Mucosa of gallbladder (tissue), 1 donor: ENCODE measurements at places on chromosomes 1 and 21. TPM values are rescaled to one million over a fixed set of nuclear protein-coding genes. Genes with fewer than 3 reads are reported as not detected.

GRCh38 chr1:68268896-68269483 is 36.7 kb upstream of the WLS start:
- no peak for DNase-seq

DNA sequence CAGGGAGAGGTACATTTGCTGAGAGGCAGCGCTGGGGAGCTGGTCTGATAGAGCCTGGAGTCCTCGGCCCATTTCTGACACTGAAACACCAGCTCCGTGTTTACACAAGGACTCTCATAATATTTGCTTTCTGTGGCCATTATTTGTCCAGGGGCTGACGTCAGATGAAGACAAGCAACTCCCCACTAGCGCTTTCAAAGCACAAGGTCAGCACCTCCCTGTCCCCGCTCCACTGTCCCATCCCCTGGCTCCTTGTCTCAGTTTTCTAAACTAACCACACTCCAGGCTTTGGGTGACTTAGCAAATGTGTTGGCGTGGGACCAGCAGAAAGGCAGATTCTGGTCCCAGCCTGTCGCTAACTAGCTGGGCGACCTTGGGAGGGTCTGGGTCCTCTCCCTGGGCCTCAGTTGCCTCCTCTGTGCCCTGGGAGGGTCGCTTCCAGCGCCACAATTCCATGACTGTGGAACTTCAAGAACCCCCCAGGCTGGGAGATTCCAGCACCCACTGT is 37.4 kb upstream of the ZBTB40 start:
- peak; percentile 88 for DNase-seq

DNA sequence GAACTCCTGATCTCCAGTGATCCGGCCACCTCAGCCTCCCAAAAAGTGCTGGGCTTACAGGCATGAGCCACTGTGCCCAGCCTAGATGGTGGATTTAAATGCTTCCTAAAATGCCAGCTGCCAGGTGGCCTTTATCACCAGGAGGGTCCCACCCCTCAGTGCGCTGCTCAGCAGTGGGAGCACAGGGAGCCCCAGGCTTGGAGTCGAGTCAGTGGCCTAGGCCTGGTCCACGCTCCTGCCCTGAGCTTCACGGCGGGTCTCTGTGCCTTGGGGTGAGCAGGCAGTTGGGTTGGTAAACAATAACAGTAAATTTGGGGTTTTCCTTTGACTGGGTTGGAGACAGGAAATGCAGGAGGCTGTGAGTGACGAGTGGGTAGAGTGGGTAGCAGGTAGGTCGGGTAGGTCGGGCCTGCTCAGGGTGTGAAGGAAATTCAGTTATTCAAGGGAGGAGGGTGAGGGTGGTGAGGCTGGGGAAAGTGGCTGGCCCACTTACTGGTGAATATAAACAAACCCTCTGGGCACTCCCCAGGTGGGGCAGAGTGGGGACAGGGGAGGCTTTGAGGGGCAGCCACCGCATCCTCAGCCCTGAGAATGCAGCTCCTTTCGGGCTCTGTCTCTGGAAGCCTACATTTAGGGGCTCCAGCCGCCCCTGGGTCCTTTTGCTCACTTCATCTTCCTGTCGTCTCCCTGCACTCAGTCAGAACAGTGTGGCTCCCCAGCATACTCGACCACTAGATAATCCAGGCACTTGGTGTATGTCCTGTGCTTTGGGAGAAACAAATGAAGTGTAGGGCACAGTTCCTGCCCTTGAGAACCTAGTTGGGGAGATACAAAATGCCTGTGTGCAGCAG is 33.5 kb upstream of the IL19 start:
- no peak for DNase-seq

- DNase-seq = no peak
These were observed 14.8 kb upstream of the S1PR1 start for GRCh38 chr1:101221945-101222429.

Gene PGBD5
- total RNA-seq = 3.5 TPM

- DNase-seq = no peak
These were observed 30.1 kb downstream of the LRRC8D start for GRCh38 chr1:89850844-89851415.

Gene NUDT4B
- total RNA-seq = 0.46 TPM

DNA sequence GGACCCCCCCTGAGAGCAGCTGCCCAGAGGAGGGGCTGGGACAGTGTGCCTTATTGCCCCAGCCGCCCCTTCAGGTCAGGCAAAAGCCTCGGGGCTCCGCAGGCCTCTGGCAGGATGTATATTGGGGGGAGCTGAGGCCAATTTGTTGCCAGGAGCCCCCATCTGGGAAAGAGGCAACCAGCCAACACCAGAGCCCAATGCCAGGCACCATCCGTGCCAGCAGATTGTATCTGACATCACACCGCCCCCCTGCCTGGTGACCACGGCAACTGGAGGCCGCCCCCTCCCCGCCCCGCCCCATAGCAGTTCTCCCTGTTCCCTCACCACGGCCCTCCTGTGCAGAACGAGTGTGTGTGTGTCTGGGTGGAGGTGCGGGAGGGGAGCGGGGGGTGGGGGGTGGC is 3.6 kb upstream of the PLEKHG5 start:
- DNase-seq = no peak

DNA sequence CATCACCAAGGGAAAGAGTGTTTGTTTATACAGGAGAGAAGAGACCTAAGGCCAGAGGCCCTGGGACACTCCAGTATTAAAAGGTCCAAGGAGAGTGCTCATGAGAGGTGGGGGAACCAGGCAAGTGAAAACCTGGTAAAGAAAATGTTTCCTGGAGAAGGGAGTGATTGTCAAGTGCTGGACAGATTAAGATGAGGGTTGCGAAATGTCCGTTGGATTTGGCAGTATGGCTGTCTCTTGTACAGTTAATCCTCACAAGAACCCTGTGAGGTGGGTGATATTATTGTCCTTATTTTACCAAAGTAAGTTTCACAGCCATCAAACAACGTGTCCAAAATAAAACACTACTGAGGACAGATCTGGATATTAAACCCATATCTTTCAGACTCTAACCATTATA is 44.2 kb downstream of the RPAP2 start:
- no peak for DNase-seq

Gene SPRR1B
- not detected for total RNA-seq

DNA sequence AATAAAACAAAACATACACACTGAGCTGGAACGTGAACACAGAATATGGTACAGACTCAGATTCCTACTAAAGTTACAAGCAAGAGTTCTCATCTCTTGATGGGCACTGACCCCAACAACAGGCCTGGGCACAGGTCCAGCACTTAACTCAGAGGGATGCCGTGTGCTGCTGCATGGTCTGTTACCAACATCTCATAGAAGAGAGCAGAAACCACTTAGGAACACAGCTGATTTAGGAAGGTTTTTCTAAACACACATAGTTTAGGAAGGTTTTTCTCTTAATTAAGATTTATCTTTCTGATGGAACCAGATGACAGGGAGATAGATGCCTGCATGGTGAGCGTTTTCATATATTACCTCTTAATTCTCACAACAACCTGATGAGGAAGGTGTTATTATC is 1.5 kb downstream of the GCLM start:
- no peak for DNase-seq

Gene LMX1A
- total RNA-seq = 0.12 TPM

GRCh38 chr1:90104941-90105538 is 110.1 kb downstream of the ZNF326 start:
- no peak for DNase-seq

Gene MYOG
- not detected for total RNA-seq

GRCh38 chr1:159266832-159267231 is 35.3 kb upstream of the FCER1A start:
- DNase-seq = no peak

- no peak for DNase-seq
These were observed 1.4 kb downstream of the CITED4 start for GRCh38 chr1:40860706-40861223.

Gene HPCA
- total RNA-seq = 1.8 TPM

- no peak for DNase-seq
These were observed 1.4 kb downstream of the PRSS38 start for GRCh38 chr1:227816750-227817446.

GRCh38 chr1:44531785-44532566 is 126.9 kb downstream of the RNF220 start:
- DNase-seq = no peak

Gene CLCA2
- total RNA-seq = not detected

Gene DPT
- total RNA-seq = 30.7 TPM

DNA sequence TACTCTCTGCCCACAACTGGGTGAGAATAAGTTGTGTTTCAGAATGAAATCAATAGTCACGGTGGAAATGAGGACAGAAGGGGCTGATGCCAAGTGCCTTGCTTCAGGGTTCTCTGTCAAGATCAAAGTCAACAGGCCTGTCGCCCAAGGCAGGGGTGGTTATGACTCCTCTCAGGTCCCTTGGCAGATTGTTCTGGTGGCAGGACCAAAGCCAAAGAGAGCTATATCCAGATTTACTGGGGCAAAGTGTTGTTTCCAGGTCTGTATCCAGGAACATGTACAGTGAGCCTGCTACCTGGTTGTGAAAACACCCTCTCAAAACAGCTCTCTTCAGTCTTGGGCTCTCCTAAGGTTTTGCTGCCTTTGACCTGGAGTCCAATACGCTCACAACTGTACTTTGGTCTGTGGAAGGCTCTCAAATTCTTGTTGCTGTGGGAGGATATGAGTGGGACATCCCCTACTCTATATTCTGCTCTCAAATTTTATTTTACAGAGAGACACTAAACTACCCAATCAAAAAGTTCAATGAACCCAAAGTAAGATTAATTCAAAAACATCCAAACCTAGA is 175.1 kb upstream of the ETV3 start:
- DNase-seq = no peak

GRCh38 chr1:212628046-212628445 is 19.5 kb downstream of the ATF3 start:
- DNase-seq = no peak

- no peak for DNase-seq
These were observed 198.6 kb downstream of the SDCCAG8 start for GRCh38 chr1:243454328-243454997.

GRCh38 chr1:38046333-38046883 is at the start of gene POU3F1:
Gene POU3F1, minus strand, starts transcription at chr1:38046793. Its CDS starts 50 bp downstream, at chr1:38046743.
- no peak for DNase-seq

GRCh38 chr1:246506367-246506673 is 759 bp downstream of the SMYD3 start:
- DNase-seq = no peak

- DNase-seq = no peak
These were observed 1.0 kb upstream of the MCOLN2 start for GRCh38 chr1:84997667-84998600.

DNA sequence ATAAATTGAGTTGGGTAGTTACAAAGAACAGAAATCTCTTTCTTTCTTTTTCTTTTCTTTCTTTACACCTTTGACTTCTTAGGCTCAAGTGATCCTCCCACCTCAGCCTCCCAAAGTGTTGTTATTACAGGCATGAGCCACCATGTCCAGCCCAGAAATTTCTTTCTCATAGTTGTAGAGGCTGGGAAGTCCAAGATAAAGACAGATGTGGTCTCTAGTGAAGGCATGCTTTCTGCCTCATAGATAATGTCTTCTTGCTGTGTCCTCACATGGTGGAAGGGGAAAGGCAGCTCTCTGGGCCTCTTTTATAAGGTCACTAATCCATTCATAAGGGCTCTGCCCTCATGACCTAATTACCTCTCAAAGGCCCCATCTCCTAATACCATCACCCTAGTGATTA is 64.0 kb upstream of the DNAJC6 start:
- no peak for DNase-seq

DNA sequence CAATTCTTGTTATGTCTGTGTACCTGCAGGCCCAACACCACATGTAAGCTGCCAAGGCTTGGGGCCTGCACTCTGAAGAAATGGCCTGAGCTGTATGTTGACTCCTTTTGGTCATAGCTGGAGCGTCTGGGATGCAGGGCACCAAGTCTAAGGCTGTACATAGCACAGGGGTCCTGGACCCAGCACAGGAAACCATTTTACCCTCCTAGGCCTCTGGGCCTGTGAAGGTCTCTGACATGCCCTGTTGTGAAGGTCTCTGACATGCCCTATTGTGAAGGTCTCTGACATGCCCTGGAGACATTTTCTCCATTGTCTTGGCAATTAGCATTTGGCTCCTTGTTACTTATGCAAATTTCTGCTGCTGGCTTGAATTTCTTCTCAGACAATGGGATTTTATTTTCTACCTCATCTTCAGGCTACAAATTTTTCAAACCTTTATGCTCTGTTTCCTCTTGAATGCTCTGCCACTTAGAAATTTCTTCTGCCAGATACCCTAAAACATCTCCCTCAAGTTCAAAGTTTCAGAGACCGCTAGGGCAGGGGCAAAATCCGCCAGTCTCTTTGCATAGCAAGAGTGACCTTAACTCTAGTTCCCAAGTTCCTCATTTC is 246.7 kb upstream of the B3GALT2 start:
- DNase-seq = no peak

- no peak for DNase-seq
These were observed 10.3 kb upstream of the FAM20B start for GRCh38 chr1:179015396-179015795.

DNA sequence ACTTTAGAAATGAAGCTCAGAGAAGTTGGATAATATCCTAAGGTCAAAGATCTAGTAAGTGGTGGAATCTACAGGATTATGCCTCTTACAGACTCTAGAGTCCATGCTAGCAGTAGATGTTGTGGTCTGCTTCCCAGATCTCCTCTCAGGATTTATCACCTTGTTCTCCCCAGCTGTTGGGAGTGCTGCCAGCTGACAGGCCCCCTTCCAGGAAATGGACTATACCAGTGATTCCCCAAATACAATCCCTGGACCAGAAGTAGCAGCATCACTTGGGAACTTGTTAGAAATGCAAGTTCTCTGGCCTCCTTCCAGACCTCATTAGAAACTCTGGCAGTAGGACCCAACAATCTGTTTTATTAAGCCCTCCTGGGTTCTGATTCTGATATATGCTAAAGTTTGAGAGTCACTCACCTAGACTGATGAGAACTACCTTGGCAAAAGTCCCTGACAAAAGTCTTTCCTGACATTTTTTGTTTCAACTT is 24.5 kb upstream of the NTNG1 start:
- DNase-seq = no peak

DNA sequence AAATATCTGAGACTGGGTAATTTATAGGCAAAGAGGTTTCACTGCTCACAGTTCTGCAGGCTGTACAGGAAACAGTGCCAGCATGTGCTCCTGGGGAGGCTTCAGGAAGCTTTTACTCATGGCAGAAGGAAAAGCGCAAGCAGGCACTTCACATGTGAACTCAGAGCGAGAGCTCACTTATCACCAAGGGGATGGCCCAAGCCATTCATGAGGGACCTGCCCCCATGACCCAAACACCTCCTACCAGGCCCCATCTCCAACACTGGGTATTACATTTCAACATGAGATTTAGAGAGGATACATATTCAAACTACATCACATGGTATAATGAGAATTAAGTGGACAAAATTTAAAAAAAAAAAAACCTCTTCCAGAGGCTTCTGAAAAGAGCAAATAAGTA is 13.7 kb downstream of the WASF2 start:
- DNase-seq = no peak
